SW480 (cell line): ENCODE measurements at places on chromosomes 4 and X.

DNA sequence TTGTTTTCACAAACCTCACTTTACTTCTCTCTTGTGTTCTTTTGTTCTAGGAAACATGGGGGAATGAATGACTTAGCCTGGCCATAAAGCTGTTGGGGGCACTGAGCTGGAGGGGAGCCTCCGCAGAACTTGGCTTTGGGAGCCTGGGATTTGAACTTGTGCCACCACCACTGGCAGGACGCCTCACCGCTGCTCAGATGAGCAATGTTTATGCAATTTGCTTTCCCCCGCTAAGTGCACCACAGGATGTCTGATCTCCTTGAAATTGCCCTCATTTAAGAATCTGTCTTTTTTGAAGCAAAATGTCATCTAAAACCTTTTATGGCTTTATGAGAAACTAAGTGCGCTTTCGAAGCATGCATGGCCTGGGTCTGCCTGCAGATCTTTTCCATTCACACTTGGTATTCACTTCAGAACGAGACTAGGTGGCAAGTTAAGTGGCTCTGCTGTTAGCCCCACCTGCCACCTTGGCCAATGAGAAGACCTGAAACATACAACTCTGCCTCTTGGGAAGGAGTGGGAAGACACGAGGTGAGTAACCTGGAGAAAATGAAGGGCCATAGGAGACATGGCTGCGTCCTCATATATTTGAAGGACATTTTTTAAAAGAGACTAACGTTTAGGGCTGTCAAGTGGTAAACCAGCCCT lies 119.3 kb downstream of the LDB2 start:
- DNase-seq = no peak

- no peak for DNase-seq
Measured at GRCh38 chrX:148459343-148459742, 41.1 kb upstream of the AFF2 start.

- no peak for DNase-seq
Measured at GRCh38 chr4:146261041-146261440, 46.7 kb downstream of the REELD1 start.

DNA sequence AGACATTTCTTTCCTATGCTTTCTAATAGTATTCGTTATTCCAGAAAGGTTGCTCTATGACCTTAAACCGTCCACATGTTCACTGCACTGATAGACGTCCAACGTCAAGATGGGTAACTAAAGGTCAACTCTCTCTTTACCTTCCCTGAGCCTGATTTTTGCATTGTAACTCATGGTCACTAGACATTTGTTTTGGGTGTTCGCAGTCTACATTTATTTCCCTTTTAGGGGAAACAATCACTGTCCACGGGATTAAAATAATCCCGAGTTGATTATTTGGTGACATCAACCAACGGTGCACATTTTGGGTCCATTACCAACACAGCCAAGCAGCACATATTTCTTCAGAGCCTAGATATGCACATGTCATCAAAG lies 540 bp upstream of the HADH start:
- no peak for DNase-seq

- DNase-seq = peak; percentile 17
Measured at GRCh38 chr4:72302981-72303704, 265.9 kb downstream of the ADAMTS3 start.

GRCh38 chr4:125392694-125393093 lies 77.9 kb downstream of the FAT4 start:
- no peak for DNase-seq

DNA sequence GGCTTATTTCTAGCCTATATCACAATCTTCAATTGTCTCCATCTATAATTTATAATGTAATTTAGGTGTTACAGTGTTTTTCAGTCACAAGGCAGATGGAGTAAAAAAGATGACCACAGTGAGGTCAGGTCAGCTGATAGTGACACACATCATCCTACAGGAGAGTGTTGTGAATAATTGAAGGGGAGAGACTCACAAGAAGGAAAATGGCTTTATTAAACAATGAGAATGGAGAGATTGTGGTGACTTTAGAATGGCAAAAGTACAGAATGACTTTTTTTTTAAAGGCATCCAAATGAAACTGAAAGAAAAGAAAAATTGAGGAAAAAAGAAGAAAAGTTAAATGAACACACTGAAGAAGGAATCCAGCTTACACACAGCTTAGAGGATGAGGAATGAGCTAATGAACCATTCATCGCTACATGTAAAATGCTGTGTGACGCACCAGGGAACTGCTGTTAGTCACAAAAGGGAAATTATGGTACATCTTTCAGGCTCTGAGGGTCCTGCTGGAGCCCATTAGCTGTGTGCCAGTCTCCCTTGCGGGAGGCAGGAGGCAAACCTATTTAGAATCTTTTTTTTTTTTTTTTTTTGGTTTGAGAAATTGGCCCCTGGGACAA lies 56.6 kb downstream of the SPRY1 start:
- no peak for DNase-seq

GRCh38 chrX:114924423-114924822 lies 93.0 kb downstream of the IL13RA2 start:
- no peak for DNase-seq

GRCh38 chrX:13419918-13420317 lies 100.1 kb upstream of the ATXN3L start:
- no peak for DNase-seq
